ENCODE measurements at places on chromosomes 11 and 22. TPM values are rescaled to one million over a fixed set of nuclear protein-coding genes. Genes with fewer than 3 reads are reported as not detected.
A peak's percentile ranks its signal among the peaks of the same experiment; 100 is the strongest.

- no peak for DNase-seq
These were observed 126.3 kb downstream of the C11orf91 start for GRCh38 chr11:33574331-33574730.

Gene GLYATL2
- not detected for total RNA-seq

Gene BTG4
- 0.55 TPM for total RNA-seq

Gene HORMAD2
- total RNA-seq: not detected

Gene PTGDR2
- not detected for total RNA-seq

Gene CYP2D6
- total RNA-seq: 0.82 TPM

GRCh38 chr11:133905677-133906156 is 51.1 kb downstream of the IGSF9B start:
- no peak for DNase-seq

GRCh38 chr22:21450858-21451353 is 16.3 kb upstream of the TMEM191C start:
- DNase-seq: no peak

Gene CHST1
- total RNA-seq: 2.6 TPM

GRCh38 chr11:79425463-79425862 is 15.4 kb downstream of the TENM4 start:
- DNase-seq: no peak

GRCh38 chr11:124839972-124840621 is 25.1 kb upstream of the ROBO3 start:
- no peak for DNase-seq

DNA sequence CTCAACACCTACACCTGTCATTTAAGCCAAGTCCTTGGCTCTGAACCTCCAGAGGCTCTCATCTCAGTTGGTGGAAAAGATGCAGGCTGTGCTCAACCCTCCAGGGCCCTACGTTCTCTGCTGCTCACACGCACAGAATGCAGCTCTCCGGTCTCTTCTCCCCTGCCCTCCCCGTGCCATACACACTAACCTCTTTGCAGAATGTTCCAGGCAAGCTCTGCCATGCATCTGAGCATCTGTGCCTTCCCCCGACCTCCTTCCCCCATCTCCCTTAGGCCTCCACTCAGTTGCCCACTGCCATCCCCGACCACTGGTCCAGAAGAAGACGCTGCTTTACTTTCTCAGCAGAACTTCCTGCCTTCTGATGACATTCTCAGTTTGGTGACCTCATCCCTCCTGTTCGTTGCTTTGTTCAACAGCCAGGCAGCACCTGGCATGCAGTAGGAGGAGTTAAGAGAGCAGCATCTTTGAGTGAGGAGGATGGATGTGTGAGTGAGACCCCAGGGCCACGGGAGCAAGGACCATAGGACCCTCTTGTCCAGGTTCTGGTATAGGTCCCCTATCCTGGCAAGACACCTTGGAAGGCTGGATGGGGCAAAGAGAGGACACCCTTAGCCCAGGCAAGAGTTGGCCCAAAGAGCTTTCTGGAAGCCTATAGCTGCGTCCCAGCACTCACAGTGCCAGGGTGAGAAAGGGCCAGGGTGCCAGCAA is 598.0 kb downstream of the BRD1 start:
- no peak for DNase-seq

DNA sequence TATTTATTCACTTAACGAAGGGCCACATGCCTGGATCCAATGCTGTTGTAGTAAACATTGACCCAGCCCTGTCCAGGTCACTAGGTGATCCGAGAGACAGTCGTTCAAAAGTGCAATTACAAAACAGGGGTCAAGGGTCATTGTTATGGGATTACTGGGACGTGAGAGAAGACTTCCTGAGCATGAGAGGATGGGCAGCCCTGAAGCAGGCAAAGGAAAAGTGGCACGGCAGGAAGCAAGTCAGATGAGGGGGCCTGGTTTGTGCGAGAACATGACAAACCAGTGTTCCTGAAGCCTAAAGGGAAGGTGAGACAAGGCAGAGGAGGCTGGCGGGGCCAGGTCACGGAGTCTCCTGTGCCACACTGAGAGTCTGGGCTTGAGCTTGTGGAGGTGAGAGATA is 15.8 kb upstream of the MMP20 start:
- DNase-seq: no peak

DNA sequence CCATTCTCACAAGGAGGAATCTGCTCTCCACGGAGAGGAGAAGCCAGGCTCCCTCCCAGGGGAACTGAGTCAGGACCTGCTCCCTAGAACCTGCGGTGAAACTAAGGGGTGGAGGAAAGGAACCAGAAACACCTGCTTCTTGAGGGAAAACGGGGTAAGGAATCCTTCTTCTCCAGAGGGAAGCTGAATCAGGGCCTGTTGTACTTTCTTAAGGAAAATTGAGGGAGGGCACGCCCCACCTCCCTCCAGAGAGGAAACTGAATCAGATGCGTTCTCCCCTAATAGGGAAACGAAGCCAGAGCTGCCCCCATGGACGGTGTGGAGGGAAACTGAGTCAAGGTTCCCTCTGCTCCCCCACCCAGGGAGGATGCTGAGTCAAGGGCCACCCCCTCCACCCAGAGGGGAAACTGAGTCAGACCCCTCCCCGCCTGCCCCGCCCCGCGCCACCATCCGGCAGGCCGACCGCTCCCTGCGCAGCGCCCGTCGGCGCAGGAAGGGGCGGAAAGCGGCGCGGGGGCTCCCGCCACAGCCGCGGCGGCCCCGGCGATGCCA is 393 bp downstream of the RELA start:
- DNase-seq: no peak

GRCh38 chr22:26404851-26405421 is 24.1 kb upstream of the ASPHD2 start:
- no peak for DNase-seq

Gene POU2F3
- total RNA-seq: 0.20 TPM

GRCh38 chr22:37045958-37046357 is 5.6 kb upstream of the KCTD17 start:
- peak; percentile 24 for DNase-seq

DNA sequence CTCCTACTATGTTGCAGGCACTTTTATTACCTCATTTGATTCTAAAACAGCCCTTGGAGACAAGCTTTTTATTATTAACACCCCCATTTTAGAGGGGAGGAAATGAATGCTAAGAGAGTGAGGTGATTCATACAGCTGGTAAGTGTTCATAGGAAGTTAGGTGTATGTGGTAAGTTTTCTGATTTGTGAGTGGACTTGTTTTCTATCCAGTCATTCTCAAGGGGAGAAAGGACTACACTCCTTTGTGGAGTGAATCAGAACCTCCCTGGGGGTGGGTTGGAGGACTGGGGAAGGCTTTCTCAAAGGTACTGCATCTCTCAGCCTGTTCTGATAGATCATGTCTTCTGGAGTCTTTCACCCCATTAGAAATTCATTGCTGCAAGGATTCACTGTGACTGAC is 23.5 kb downstream of the PKNOX2 start:
- DNase-seq: peak; percentile 61

GRCh38 chr11:110031171-110031570 is 62.0 kb upstream of the ZC3H12C start:
- DNase-seq: no peak

- no peak for DNase-seq
These were observed 114.6 kb downstream of the NECTIN1 start for GRCh38 chr11:119614222-119615002.

DNA sequence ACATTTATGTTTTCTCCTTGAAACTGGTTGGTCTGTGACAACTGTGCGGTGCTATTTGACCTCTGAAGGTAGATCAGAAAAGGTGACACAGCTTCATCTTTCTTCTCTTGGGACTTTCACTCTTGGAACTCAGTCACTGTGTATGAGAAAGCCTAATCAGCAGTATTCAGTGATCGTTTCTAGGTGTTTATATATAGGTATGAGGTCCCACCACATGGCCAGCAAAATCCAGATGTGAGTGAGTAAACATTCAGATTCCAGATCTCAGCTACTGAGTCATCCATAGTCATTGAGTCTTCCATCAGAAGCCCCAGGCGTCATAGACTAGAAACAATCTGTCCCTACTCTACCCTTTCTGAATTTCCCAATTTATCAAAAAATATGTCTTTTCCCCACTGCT is 117.3 kb upstream of the CTSC start:
- DNase-seq: peak; percentile 10

DNA sequence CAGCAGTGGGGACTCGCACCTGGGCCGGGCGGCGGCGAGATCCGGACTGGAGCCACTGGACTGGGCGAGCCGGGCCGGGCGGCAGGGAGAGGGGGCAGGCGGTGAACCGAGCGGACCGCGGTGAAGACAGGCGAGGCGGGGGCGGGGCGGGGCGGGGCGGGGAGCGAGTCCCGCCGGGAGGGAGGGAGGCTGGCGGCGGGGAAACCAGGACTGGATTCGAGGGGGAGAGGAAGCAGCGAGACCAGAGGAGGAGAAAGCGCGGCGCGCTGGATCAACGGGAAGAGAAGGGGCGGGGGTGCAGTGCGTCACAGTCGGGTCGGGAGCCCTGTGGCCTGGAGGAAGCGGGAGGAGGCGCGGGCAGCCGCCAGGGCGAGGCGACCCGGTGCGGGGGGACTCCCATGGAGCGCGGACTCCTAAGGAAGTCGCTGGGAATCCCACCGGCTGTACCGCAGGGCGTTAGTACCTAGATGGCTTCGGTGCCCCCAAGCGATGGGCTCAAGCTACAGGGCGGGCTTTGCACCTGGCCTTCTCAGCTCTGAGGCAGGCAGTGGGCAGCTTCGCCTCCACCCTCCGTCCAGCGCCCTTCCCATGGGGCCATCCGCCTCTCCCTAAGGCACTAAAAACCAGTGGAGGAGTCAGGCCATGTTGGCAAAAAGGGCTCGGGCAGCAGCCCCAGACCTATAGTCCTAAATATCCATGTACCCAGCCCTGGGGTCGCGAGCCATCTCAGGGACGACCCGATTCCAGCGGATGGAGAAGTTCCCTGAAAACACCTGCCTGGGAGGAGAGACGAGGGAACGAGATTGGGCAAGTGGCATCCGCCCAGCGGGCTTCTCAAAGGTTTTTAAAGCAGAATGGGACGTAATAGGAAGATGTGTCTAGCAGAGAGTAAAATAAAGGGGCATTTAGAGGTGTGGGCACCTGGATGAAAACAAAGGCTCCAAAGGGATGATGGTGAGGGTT is at the start of gene TMEM121B:
Gene TMEM121B (minus strand): TSS at position 128 of the 963 bp plus-strand sequence. CDS start 233 bp downstream, outside the sequence.
- DNase-seq: peak; percentile 48

Gene TMEM151A
- 2.0 TPM for total RNA-seq

Gene C11orf16
- total RNA-seq: not detected

DNA sequence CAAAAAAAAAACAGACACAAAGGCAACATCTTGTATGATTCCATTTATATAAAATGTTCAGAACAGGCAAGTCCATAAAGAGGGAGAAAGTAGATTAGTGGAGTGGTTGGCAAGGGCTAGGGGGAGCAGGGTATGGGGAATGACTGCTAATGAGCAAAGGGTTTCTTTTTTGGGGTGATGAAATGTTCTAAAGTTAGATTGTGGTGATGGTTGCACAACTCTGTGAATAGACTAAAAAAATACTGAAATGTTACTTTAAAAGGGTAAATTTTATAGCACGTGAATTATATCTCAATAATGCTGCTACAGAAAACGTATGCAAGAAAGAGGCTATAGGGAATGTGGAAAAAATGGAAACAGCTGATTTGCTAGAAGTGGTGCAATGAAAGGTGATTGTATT is 155.1 kb downstream of the TENM4 start:
- DNase-seq: no peak

DNA sequence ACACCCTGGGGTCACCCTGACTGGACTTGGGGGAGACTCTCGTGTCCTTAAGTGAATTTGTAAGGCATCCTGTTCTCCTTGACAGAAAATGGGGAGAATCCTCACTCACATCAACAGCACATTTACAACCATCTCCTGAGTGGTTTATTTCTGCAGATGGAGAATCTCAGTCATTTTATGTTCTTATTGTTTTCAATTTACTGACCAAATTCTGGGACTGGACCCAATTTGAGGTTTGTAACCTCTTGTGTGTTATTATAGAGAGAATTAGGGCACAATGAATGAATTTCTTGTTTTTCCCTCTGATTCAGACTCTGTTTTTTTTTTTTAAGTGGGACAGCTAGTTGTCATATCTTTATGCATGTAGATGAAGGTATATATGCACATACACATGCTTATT is 104.9 kb downstream of the ADAMTS15 start:
- DNase-seq: peak; percentile 66

GRCh38 chr22:45485261-45485660 is 17.4 kb upstream of the FBLN1 start:
- DNase-seq: no peak

- DNase-seq: peak; percentile 14
These were observed 52.9 kb downstream of the UVRAG start for GRCh38 chr11:75867778-75868374.

- no peak for DNase-seq
These were observed 18.6 kb downstream of the GLYATL1 start for GRCh38 chr11:58957922-58958321.

Gene OR2D3
- total RNA-seq: not detected

Gene MS4A4A
- total RNA-seq: 0.32 TPM

GRCh38 chr11:117587416-117587815 is 209.6 kb downstream of the DSCAML1 start:
- no peak for DNase-seq

Gene OR4C5
- total RNA-seq: not detected

Gene OLFML1
- total RNA-seq: not detected

DNA sequence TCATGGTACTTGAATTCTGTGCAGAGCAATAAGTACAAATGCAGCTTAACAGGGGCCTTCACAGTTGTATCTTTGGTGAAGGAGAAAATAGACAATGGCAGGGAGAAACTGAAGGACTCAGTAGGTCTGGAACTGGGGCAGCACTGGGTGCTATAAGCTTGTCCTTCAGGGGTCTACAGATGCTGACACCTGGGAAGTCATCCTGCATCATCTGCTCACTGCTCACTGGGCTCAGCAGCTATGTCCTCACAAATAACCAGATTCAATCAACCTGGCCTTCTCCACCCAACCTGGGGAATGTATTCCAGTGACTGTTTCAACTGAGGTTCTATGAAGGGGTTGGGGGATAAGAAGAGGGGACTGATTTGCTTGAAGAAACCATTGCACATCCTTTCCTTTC is 117.0 kb downstream of the ZNF280B start:
- no peak for DNase-seq

All from astrocyte (in vitro differentiated cells and primary cell).